IPS-NIHi11 (cell line): ENCODE measurements at places on chromosomes 2 and 18.

GRCh38 chr2:23008440-23008839, 376.5 kb upstream of the KLHL29 start:
- no peak for DNase-seq

DNA sequence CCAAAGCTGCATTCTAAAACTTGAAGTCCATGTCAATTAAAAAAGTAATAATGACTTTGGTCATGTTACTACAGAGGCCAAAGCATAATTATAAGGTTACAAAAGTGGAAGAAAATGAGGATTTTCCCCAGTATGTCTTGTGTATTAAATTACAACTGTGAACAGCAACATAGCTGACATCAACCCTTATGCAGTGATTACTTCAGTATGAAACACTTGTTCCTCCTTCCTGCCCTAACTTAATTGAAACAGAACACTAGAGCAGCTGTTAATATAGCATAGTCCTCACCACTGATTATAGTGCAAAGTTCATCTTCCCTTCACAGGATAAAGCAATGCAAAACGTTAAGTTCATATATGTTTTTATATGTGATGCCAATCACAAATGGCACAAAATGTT, 29.9 kb downstream of the EPB41L3 start:
- no peak for DNase-seq

GRCh38 chr18:22977847-22978701, 44.9 kb downstream of the RBBP8 start:
- DNase-seq = peak; percentile 11

- DNase-seq = no peak
These were observed 49.7 kb downstream of the ARL4C start for GRCh38 chr2:234447189-234447588.

GRCh38 chr2:71477231-71477691, 23.9 kb downstream of the DYSF start:
- no peak for DNase-seq

DNA sequence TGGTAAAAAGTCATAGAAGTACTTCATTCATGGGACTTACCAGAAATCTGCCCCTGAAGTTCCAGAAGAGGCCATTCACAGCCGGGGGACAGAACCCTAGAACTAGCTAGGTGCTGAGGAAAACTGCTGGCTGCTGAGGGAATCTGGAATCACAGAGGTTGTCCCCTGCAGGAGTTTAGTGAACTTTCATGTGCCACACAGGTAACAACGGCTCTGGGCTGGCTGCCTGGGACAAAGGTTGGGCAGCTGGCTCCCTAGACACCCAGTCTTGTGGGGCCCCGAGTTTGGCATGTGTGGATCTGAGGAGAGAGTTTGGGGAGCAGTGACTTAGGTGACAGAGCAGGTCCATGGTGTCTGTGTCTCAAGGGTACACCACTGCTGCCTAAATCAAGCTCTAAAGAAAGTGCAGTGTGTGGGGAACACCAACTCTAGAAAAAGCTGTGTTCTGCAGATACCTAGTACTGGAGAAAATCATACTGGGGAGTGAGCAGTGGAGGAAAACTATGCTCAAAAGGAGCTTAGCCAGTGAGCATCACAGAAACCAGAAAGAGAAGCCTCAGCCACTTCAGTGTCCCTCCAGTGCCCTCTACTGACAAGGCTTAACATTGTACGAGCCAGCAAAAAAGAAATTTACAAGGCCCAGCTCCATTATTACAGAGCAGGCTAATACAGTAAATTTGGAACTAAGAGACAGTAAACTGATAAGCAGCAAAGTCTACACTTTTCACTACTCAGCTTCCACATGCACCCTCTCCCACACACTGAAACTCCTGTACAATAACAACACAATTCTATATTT, 15.2 kb downstream of the GALNT3 start:
- DNase-seq = no peak

GRCh38 chr18:50751947-50752346, 67.9 kb downstream of the MRO start:
- DNase-seq = no peak

DNA sequence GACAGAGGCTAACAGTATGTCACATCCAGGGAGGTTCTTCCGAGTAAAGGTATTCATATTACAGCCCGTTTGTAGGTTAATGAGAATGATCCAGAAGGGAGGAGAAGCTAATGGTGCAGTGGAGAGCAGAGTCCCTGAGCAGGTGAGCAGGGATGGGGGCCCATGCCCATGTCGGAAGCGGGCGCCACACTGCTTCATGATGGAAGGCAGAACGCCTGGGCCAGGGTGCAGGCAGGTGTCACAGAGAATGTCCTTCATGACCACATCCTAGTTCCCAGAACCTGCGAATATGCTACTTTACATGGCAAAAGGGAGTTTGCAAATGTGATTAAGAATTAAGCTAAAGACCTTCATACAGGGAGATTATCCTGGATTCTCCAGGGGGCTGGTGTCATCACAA, 4.0 kb downstream of the HES6 start:
- DNase-seq = no peak

DNA sequence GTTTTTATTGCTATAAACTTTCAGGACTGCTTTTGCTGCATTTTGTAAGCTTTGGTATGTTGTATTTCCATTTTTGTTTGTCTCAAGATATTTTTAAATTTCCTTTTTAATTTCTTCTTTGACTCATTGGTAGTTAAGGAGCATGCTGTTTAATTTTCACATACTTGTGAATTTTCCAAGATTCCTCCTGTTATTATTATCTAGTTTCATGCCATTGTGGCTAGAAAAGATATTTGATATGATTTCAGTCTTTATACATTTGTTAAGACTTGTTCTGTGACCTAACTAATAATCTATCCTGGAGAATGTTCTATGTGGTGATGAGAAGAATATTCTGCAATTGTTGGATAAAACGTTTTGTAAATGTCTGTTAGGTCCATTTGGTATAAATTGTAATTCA, 62.1 kb downstream of the NUP35 start:
- DNase-seq = no peak

GRCh38 chr2:68854476-68854875, 16.7 kb downstream of the BMP10 start:
- DNase-seq = no peak

DNA sequence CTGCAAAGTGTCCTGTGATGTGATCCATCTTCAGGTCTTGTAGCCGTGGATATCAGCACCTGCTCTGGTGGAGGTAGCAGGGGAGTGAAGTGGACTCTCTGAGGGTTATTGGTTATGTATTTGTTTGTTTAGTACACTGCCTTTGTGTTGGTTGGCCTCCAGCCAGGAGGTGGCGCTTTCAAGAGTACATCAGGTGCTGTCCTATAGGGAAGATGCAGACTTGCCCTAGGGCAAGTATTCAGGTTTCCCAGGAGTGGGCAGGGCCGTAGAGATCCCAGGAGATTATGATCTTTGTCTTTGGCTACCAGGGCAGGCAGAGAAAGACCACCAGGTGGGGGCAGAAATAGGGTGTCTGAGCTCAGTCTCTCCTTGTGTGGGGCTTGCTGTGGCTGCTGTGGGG, 411.8 kb downstream of the SOX11 start:
- DNase-seq = no peak

- peak; percentile 31 for DNase-seq
These were observed 105.2 kb downstream of the NETO1 start for GRCh38 chr18:72762515-72763122.

GRCh38 chr2:236823963-236824362, 254.3 kb downstream of the ACKR3 start:
- DNase-seq = no peak
